ENCODE measurements at places on chromosomes 4 and X.

DNA sequence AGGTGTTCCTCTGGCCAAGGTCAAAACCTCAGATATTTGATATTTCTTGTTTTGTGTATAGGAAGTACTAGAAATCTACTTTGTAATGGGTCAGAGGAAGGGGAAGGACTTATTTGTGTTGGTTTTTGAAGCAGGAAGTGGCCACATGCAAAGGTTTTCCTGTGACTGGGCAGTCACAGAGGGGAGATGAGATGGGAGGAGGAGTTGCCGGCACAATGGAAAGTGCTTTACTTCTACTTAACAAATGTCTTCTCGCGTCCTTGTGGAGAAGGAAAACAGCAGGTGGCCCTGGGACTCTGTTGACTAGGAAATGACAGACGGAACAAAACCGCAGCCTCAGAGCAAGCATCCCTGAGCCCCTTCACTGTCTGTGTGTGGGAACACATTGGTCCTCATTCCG is 46.6 kb downstream of the SHROOM2 start:
- DNase-seq = no peak

- DNase-seq = no peak
Observed at GRCh38 chrX:9144701-9145241, 110.8 kb upstream of the FAM9B start.

DNA sequence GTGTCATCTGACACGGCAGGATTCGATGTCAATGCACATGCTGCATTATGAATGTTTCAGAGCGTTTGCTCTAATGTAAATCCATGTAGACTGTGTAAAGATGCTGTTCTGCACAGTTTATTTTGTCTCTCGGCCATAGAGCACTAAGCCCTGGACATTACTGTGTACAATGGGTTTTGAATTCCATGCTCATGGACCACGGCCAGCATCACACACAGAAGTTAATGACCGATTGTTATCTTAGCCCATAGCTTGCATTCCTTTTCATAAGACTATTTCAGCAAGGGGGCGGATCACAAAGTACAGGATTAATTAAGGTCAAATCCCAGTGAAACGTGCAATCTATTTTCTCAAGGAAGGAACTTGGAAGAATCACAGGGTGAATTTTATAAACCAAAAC is 286.1 kb upstream of the TENM3 start:
- DNase-seq = peak; percentile 88

- peak; percentile 62 for DNase-seq
Observed at GRCh38 chr4:173121076-173121561, 47.5 kb upstream of the GALNT7 start.

GRCh38 chr4:90127706-90128345 is 632 bp downstream of the CCSER1 start:
- DNase-seq = no peak

DNA sequence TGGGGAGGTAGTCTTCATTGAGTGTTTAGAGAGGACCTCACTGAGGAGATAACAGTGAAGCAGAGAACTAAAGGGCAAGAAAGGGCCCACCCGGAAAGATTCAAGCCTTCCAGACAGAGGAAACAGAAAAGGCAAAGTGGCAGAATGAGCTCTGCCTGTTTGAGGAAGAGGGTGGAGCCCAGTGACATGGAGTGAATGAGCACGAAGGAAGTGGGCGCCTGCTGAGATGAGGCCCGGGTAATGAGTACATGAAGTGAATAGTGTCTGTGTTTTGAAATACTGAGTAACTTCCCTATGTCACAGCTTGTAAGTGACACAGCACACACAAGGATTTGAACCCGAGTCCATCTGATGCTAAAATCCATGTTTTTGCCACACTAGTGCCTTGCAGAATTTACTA is 32.5 kb upstream of the TLR2 start:
- DNase-seq = no peak

DNA sequence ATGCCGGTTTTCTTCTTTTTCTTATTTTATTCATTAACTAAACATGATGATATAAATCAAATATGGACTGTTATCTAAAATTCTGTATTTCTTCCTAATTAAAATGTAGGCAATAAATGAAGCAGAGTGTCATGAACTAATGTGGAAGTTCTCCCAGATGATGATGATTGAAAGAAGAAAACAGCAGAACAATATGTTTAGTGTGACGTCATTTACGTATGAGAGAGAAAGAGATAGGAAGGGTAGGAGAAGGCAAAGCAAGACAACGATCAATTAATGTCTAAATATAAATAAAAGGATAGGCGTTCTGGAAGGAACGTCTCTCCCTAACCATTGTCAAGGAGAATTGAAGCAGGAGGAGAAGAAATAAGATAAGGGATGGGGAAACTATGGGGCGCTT is 105.2 kb downstream of the NEUROG2 start:
- no peak for DNase-seq

DNA sequence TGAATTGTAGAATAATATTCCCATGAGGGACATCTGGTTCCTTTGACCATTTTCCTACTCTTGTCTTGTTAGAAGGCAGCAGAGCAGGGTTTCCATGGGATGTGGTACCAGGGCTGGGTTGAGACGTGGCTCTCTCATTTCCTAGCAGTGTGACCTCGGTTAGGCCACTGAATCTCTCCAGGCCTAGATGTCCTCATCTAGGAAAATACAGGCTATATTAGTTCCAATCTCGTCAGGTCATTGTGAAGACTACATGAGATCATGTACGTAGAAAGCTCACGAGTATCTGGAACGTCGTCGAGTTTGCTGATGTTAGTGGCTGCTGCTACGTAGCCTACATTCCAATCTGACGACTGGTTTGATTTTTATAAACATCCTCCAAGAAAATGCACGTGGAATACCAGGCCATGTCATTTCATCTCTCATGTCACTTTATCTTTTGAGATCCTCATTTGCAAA is 278.2 kb upstream of the GATB start:
- peak; percentile 74 for DNase-seq

GRCh38 chrX:121298499-121298898 is 251.1 kb downstream of the GLUD2 start:
- DNase-seq = no peak

- peak; percentile 63 for DNase-seq
Observed at GRCh38 chr4:68175562-68176155, 46.0 kb upstream of the TMPRSS11F start.

- no peak for DNase-seq
Observed at GRCh38 chr4:156892805-156893204, 78.8 kb downstream of the PDGFC start.

DNA sequence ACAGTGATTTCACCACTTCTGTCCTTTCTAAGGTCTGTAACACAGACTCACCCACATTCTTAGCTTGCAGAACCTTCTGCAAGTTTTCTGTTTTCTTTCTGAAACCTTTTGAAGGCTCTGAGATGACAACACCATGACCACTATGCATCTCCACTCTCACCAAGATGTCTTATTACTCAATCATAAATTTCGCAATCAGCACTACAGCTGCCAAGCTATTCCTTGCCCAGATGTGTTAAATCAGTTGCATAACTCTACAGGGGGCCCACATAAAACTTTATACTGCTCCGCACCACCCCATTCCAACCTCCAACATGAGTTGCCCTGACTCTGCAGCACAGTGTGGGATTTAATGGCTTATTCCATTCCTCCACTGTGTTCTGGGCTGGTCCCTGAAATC is 229.9 kb downstream of the COL25A1 start:
- DNase-seq = peak; percentile 92

DNA sequence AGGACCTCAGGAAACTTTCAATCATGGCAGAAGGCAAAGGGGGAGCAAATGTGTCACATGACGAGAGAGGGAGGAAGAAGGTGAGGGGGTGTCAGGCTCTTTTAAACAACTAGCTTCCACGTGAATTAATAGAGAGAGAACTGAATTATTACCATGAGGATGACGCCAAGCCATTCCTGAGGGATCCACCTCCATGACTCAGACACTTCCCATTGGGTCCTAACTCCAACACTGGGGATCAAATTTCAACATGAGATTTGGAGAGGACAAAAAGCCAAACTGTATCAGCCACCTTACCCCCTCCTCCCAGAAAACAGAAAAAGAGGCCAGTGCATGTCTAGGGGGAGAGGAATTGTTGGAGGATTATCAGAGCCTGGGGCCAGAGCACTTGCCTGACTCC is 40.4 kb upstream of the LAS1L start:
- peak; percentile 9 for DNase-seq

DNA sequence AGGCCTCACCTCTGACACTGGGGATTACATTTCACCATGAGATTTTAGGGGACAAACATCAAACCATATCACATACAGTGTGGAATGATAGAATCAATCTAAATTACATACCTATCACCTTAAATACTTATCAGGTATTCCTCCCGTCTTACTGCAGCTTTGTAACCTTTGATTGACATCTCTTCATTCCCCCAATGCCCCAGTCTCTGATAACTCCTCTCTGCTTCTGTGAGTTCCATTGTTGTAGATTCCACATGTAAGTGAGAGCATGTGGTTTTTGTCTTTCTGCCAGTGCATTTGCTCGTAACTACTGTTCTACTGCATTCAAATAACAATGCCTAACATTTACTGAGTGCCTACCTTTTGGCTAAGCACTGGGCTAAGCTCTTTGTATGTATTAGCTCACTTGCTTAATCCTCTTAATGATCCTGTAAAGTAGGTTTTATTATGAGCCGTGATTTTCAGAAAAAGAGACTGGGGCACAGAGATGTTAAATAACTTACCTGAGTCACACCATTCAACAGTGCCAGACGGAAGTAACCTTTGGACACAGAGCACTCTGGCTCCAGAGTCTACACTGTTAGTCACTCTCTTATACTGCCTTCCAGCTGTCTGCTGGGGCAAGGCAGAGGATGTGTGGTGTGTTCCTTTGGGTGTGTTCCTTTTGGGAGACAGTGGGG is 63.7 kb upstream of the ESX1 start:
- DNase-seq = peak; percentile 51

DNA sequence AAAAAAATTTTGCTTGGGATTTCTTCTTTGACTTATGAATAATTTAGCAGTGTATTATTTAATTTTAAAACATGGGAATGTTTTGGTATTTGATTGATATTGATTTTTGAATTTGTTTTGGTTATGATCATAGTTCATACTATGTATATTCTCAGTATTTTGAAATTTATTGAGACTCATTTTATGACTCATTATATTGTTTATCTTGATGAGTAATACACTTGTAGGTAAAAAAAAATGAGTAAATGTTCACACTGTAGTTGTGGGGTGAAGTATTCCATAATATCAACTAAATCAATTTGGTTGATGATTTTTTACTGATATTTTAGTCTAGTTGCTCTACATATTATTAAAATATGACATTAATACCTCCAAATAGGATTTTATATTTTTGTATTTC is 1142.2 kb downstream of the ADGRL3 start:
- no peak for DNase-seq
